ENCODE measurements at places on chromosomes 11 and 22.
A peak's percentile ranks its signal among the peaks of the same experiment; 100 is the strongest.

DNA sequence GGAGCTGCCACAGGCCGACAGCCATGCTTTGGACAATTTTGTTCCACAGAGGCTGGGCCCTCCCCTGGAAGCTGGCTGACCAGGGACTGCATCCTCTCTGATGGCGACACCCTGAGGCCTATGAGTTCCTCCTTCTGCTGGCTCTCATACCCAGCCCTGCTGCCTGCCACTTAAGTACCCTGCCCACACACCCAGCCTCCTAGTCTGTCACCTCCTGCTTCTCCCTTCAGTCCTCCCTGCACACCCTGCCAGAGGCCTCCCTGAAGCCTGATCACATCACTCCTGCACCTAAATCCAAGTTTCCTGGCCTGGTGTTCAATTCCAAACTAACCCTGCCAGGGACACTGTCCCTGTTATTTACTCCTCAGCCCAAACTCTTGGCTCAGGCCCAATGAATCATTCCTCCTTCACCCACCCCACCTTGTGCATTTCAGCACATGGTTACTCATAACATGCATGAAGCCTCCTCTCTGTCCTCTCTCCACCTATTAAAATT, 136.7 kb upstream of the NECTIN1 start:
- no peaks in the 10 kb centered on the region for H3K27me3 ChIP-seq
- H3K36me3 ChIP-seq, result no peaks in the 10 kb centered on the region
- no peaks in the 10 kb centered on the region for H3K4me1 ChIP-seq
- no peak for DNase-seq

- no peaks in the 10 kb centered on the region for H3K27me3 ChIP-seq
- H3K36me3 ChIP-seq, result no peaks in the 10 kb centered on the region
- no peaks in the 10 kb centered on the region for H3K4me1 ChIP-seq
- H3K4me3 ChIP-seq, result no peak overlapping the region
These were observed 407.9 kb downstream of the MIAT start for GRCh38 chr22:27065279-27065678.

GRCh38 chr11:110469127-110469526, 39.4 kb downstream of the FDX1 start:
- H3K4me3 ChIP-seq, result no peak overlapping the region
- H3K4me1 ChIP-seq, result no peaks in the 10 kb centered on the region
- H3K27ac ChIP-seq, result no peak overlapping the region

- no peak for DNase-seq
- H3K27ac ChIP-seq, result no peak overlapping the region
- H3K4me1 ChIP-seq, result no peaks in the 10 kb centered on the region
- no peaks in the 10 kb centered on the region for H3K36me3 ChIP-seq
- no peaks in the 10 kb centered on the region for H3K27me3 ChIP-seq
These were observed 1430.7 kb downstream of the BRD1 start for GRCh38 chr22:48396785-48397530.

DNA sequence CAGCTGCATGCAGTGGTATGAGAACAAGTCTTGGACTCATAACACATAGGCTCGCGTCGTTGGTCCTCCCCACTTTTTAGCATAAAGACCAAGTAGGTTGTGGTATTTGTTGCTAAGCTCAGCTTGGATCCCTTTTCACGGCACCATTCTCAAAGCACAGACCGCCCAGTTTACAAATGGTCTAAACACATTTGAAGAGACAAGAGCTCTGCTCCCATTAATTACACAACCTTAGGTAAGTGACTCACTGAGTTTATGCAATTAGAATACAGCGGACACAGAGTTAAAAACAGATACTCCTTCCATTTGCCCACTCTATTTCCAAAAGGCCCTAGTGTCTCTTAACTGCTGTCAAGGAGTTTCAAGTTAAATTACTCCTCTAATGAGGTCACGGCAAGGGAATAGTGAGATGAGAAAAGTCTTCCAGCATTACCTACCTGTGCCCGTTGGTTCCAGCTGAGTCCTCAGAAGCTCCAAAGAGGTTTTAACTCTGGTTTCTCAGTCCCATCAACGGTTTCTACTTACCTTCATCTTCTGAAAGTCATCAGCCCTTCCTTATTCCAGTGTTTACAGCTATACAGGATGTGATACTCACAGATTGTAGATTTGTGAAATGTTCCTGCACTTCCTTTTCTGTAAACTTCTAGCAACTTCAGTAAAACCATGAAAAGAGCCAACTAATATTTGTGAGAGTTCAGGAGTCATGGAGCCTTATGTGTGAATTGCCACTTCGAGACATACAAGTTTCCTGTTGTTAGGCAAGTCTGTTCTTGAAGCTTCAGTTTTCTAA, at the start of gene MS4A6A:
Gene MS4A6A, minus strand, starts transcription at position 543 of the 790 bp plus-strand sequence. CDS start 1,356 bp downstream, outside the sequence.
- no peaks in the 10 kb centered on the region for H3K36me3 ChIP-seq
- DNase-seq, result no peak
- no peak within 1 kb of the TSS for H3K27ac ChIP-seq
- H3K27me3 ChIP-seq, result no peaks in the 10 kb centered on the region

- DNase-seq, result no peak
- no peak overlapping the region for H3K4me3 ChIP-seq
- H3K27ac ChIP-seq, result no peak overlapping the region
- H3K36me3 ChIP-seq, result no peaks in the 10 kb centered on the region
- H3K27me3 ChIP-seq, result peaks cover 4% of the 10 kb centered on the region
These were observed 114.9 kb upstream of the E2F8 start for GRCh38 chr11:19355601-19356000.

- H3K27ac ChIP-seq, result no peak overlapping the region
- H3K4me1 ChIP-seq, result no peaks in the 10 kb centered on the region
- DNase-seq, result no peak
- H3K36me3 ChIP-seq, result no peaks in the 10 kb centered on the region
- no peak overlapping the region for H3K4me3 ChIP-seq
These were observed 9.4 kb upstream of the SOX6 start for GRCh38 chr11:16365581-16366228.

GRCh38 chr22:19507534-19507861, 16.7 kb downstream of the CLDN5 start:
- H3K36me3 ChIP-seq, result no peaks in the 10 kb centered on the region
- no peak for DNase-seq
- no peaks in the 10 kb centered on the region for H3K27me3 ChIP-seq
- no peaks in the 10 kb centered on the region for H3K4me1 ChIP-seq
- H3K27ac ChIP-seq, result no peak overlapping the region

DNA sequence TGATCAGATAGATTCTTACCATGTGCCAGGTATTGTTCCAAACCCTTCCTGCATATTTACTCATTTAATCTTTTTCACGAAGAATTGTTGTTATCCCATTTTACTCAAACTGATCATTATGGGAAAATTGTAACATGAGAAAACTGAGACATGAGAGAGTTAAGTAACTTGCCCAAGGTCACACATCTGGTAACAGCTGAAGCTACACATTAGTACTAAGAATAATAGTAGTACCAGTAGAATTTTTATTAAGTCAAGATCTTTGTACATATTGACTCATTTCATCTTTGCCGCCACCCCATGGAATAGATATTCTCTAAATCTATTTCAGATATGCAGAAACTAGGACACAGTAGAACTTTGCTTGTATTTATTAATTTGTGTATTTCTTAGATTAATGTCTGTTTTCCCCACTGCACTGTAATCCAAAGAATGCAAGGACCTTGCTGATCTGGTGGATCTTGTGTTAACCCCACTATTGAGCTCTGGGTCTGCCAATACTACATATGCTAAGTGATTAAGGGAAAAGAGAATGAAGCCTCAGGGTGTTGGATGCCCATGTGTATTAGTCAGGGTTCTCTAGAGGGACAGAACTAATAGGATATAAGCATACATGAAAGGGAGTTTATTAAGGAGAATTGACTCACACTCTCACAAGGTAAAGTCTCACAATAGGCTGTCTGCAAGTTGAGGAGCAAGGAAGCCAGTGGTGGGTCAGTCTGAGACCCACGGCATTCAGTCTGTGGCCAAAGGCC, 72.8 kb downstream of the PARVA start:
- no peak overlapping the region for H3K4me3 ChIP-seq
- no peaks in the 10 kb centered on the region for H3K36me3 ChIP-seq
- no peaks in the 10 kb centered on the region for H3K27me3 ChIP-seq
- H3K27ac ChIP-seq, result no peak overlapping the region
- H3K4me1 ChIP-seq, result peaks cover 4% of the 10 kb centered on the region
- no peak for DNase-seq

- H3K27ac ChIP-seq, result no peak overlapping the region
- H3K27me3 ChIP-seq, result no peaks in the 10 kb centered on the region
- DNase-seq, result no peak
- no peak overlapping the region for H3K4me3 ChIP-seq
- no peaks in the 10 kb centered on the region for H3K4me1 ChIP-seq
These were observed 114.8 kb downstream of the TRIM29 start for GRCh38 chr11:120023120-120023519.

- H3K27ac ChIP-seq, result peak overlapping the region; percentile 60
- peaks cover 9% of the 10 kb centered on the region for H3K4me1 ChIP-seq
- DNase-seq, result no peak
These were observed 17.0 kb upstream of the WDR74 start for GRCh38 chr11:62856333-62856895.

- H3K27me3 ChIP-seq, result no peaks in the 10 kb centered on the region
- no peaks in the 10 kb centered on the region for H3K4me1 ChIP-seq
- H3K36me3 ChIP-seq, result no peaks in the 10 kb centered on the region
- H3K27ac ChIP-seq, result no peak overlapping the region
- H3K4me3 ChIP-seq, result no peak overlapping the region
These were observed 328.1 kb downstream of the CASP12 start for GRCh38 chr11:104570078-104570701.

DNA sequence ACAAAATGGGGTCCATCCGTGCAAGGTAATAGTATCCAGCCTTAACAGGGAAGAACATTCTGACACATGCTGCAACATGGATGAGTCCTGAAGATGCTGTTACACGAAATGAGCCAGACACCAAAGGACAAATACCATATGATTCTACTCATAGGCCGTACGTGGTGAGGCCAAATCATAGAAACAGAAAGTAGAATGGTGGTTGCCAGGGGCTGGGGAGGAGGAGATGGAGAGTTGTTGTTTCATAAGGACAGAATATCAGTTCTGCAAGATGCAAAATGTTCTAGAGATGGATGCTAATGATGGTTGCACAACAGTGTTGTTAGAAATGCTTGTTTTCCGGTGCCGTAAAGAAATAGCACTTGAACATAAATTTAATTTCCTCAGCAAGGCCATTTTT, 2.6 kb downstream of the TBX10 start:
- H3K4me3 ChIP-seq, result no peak overlapping the region
- no peaks in the 10 kb centered on the region for H3K27me3 ChIP-seq
- H3K4me1 ChIP-seq, result no peaks in the 10 kb centered on the region
- DNase-seq, result no peak
- no peaks in the 10 kb centered on the region for H3K36me3 ChIP-seq
- no peak overlapping the region for H3K27ac ChIP-seq

- no peaks in the 10 kb centered on the region for H3K4me1 ChIP-seq
- peak overlapping the region; percentile 55 for H3K27ac ChIP-seq
- H3K27me3 ChIP-seq, result no peaks in the 10 kb centered on the region
- peak overlapping the region; percentile 54 for H3K4me3 ChIP-seq
These were observed 705 bp downstream of the UNC93B1 start for GRCh38 chr11:68002938-68003845.

GRCh38 chr11:45674481-45675190, 9.2 kb upstream of the CHST1 start:
- no peaks in the 10 kb centered on the region for H3K4me1 ChIP-seq
- DNase-seq, result no peak
- no peak overlapping the region for H3K27ac ChIP-seq
- H3K36me3 ChIP-seq, result no peaks in the 10 kb centered on the region

- no peak for DNase-seq
These were observed 117.8 kb downstream of the FAM76B start for GRCh38 chr11:95671768-95672167.

DNA sequence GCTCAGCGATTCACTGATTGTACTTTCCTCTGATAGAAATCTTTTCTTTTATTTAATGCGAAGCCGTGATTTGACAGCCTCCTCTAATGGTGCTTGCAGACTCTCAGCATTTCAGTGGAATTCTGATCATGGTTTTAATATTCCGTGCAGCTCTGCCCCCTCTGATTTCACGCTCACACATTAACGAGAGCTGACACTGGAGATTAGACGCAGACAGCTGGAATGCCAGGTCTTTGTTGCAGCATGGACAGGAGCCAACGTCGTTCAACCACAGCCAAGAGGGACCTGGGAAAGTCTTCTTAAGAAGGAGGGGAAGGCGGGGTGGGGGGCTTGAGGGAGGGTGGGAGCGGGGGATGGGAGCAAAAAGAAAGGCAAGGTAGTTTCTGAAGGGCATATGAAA, 186.4 kb downstream of the BLID start:
- H3K36me3 ChIP-seq, result no peaks in the 10 kb centered on the region
- H3K4me3 ChIP-seq, result peak overlapping the region; percentile 9
- no peaks in the 10 kb centered on the region for H3K4me1 ChIP-seq

- H3K27me3 ChIP-seq, result no peaks in the 10 kb centered on the region
- no peak overlapping the region for H3K4me3 ChIP-seq
- no peaks in the 10 kb centered on the region for H3K36me3 ChIP-seq
- DNase-seq, result no peak
- H3K27ac ChIP-seq, result no peak overlapping the region
These were observed 10.3 kb upstream of the BDNF start for GRCh38 chr11:27710536-27710935.

- H3K4me1 ChIP-seq, result peaks cover 4% of the 10 kb centered on the region
- H3K27ac ChIP-seq, result peak overlapping the region; percentile 100
- H3K4me3 ChIP-seq, result peak overlapping the region; percentile 90
- peak; percentile 85 for DNase-seq
These were observed 1.4 kb downstream of the XBP1 start for GRCh38 chr22:28798810-28799605.

DNA sequence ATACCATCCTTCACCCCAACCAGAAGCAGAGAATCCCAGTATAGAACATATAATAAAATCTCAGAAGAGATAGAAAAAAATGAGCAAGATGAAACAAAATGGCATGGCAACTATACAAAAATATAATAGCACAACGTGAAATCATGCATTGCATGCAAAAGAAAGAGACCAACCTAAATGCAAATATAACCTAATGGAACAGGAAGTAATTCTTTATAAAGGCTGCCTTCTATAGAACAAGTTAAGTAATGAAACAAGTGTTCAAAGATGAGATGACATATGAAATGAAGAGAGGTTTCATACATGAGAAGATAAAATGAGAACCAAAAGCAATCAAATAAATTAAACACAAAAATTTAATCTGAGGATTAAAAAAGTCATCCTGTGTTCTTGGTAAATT, 18.5 kb upstream of the ARHGAP20 start:
- no peak overlapping the region for H3K27ac ChIP-seq
- no peak overlapping the region for H3K4me3 ChIP-seq
- DNase-seq, result no peak
- peaks cover 3% of the 10 kb centered on the region for H3K27me3 ChIP-seq

GRCh38 chr22:45994491-45995404, 17.8 kb upstream of the WNT7B start:
- H3K4me3 ChIP-seq, result no peak overlapping the region
- peak overlapping the region; percentile 75 for H3K27ac ChIP-seq
- peaks cover 24% of the 10 kb centered on the region for H3K4me1 ChIP-seq
- no peaks in the 10 kb centered on the region for H3K27me3 ChIP-seq
- no peaks in the 10 kb centered on the region for H3K36me3 ChIP-seq

- H3K27ac ChIP-seq, result no peak overlapping the region
- DNase-seq, result no peak
- H3K27me3 ChIP-seq, result no peaks in the 10 kb centered on the region
- no peaks in the 10 kb centered on the region for H3K4me1 ChIP-seq
These were observed 83.0 kb downstream of the MYO7A start for GRCh38 chr11:77211040-77211451.

GRCh38 chr11:1392111-1392510, 2.4 kb downstream of the BRSK2 start:
- H3K27me3 ChIP-seq, result peaks cover 28% of the 10 kb centered on the region
- H3K27ac ChIP-seq, result no peak overlapping the region
- H3K36me3 ChIP-seq, result no peaks in the 10 kb centered on the region

Measured in uterus (tissue), 4 donors.